ENCODE measurements at places on chromosomes 1 and 21.

DNA sequence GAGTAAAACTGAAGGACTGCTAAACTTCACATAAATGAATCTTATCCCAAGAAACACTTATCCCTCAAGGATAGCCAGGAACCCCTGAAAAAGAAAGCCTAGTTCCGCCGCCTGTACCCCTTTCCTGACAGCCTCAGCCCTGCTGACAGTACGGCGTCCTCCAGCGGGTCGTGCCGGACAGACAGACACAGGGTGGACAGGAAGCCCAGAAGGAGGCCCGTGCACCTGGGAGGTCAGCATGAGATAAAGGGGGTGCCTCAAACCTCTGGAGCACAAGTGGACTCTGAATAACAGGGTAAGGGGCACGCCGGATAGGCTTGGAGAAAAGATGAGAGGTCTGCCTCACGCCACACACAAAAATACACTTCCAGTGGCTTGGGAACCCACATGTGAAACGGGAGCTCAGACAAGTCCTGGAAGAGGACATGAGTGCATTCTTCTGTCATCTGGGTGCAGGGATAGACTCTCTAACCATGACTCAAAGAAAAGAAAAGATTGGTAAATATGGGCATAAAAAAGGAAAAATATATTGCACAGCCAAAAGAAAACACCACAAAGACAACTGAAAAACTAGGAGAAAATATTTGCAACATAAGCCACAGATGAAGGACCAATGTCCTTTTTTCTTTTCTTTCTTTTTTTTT lies 17.3 kb upstream of the ADARB1 start:
- no peak for DNase-seq

DNA sequence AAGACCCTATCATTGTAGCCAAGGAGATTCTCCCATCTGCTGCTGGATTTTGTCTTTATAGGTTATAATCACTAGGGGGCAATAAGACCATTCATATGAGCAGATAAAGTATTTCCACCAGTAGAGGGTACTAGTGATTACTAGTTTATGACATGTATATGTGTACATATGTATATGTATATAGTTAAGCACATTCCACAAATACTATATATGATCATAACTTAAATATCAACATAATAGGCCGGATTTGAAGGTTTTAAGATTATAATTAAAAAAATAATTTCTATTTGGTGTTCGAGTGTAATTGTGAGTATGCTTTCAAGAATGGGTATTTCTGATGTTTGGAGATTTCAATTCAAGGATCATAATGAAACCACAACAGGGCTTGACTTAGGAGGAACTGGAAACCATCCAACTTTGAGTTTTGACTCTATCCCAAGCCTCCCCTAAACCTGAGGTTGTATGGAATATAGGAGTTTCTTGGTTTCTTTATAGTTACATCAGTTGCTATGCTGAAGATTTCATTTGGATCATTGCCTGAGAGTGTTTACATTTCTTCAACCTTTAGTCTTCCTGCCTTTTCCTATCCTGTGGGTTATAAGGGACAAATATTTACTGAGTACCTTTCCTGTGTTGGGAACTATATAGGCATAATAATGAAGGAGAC lies 16.9 kb downstream of the TCEANC2 start:
- no peak for DNase-seq

- no peak for DNase-seq
Observed at GRCh38 chr1:30764939-30765555, 7.5 kb upstream of the LAPTM5 start.

DNA sequence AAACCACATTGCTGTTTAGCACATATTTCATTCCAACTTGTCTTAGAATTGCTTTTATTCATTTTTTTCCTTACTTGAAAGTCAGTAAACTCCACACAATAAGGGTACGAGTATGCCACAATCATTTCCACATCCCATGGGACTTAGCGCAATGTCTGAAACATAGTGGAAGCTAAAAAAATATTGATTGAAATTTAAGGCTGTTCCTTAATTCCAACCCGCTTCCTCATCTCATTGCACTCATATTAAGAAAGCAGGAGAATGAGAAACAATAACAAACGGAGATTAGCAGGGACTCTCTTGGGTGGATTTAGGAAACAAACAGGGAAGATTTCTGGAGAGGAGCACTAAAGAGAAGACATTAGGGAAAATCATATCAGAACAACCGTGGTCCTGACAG lies 39.3 kb upstream of the RGS4 start:
- no peak for DNase-seq

DNA sequence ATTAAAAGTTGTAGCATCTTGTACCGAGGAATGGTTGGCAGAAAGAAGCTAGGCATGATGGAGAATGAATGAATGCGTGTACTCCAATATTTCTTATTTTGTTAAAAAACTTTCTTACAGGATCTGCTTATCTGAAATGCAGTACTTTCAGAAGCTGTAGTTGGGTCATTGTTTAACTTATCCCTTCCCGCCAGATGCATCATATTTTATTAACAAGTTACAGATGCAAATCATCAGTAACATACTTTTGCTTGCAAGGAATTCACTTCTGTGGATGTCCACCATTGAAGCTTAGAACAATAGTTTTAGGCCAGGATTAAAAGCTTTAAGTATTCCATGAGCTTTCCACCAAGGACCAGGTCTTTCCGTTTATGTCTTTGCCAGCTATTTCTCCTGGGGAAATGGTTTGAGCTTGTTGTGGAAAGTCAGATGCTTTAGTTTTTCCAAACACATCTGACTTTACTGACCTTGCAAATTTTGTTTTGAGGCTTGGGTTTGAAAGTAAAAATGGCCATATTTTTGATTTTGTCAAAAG lies 65.4 kb downstream of the PATJ start:
- DNase-seq, result no peak

GRCh38 chr1:236507022-236507700 lies 16.6 kb upstream of the LGALS8 start:
- DNase-seq, result no peak

DNA sequence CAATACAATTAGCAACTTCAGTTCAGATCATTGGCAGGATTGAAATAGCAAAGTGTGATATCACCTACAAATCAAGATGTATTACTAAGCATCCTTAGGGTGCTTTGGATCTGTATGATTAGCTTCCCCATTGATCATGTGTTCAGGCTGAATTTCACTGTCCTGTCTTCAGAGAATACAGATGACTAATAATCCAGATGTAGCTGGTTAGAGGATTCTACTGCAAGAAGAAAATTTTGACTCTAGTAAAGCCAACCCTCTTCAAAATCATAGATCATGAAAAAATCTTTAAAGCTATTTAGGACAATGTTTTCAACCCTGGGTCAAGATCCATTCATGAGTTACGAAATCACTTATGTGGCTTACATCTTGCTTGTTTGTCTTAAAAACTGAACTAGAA lies 184.4 kb downstream of the PTGER3 start:
- DNase-seq, result no peak

- DNase-seq, result no peak
Observed at GRCh38 chr1:55131218-55131617, 83.9 kb downstream of the USP24 start.

DNA sequence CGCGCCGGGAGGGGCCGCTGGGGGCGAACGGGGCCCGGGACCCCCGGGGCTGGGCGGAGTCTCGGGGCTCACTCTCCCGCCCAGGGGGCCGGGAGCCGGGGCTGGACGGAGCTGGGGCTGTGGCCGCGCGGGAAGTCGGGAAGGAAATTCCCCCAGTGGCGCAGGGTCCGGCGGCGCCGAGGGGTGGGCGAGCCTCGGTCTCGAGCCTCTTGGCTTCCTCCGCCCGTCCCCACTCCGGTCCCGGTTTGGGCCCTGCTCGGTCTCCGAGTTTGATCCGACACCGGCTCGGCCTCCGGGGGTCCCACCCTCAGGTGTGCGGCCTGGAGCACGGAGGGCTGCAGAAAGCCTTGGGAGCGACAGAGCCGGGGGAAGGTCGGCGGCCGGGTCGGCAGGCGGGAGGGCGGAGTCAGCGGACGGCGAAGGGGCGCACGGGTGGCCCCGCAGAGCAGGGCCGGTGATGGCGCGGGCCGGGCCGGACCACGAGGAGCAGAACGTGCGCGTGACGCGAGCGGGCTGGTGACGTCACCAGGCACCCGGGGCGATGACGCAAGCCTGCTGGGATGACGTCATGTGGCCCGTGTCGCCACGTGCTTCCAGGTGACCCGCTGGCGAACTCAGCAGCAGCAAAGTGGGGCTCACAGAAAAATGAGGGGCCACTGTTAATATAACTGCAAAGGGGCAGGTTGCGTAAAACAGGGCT lies 610 bp upstream of the HES4 start:
- DNase-seq, result no peak

- DNase-seq, result no peak
Observed at GRCh38 chr1:1950940-1951339, 31.9 kb upstream of the TMEM52 start.

- no peak for DNase-seq
Observed at GRCh38 chr1:112583366-112583765, 35.6 kb downstream of the ST7L start.

DNA sequence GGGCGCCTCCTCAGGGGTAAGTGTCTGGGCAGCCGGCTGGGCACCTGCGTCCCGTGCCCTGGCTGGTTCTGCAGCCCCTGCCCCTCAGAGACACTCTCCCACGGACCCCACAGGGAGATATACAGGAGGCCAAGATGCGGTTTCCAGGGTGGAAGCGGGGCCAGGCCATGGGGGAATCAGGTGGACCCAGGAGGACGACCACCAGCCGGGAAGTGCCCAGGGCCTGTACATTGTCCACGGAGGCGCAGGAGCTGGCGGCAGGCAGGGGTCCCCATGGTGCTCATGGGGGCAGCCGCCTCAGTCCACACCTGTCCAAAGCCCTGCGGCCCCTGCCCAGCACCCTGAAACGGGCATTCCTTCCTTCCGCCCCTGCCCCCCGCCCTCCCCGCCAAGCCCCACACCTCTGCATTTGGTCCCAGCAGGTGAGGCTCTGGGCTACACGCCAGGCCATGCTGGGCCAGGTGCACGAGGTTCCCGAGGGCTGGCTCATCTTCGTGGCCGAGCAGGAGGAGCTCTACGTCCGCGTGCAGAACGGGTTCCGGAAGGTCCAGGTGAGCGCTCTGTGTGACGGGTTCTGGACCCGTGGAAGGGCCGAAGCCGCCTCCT lies 36.7 kb downstream of the SLC19A1 start:
- no peak for DNase-seq

DNA sequence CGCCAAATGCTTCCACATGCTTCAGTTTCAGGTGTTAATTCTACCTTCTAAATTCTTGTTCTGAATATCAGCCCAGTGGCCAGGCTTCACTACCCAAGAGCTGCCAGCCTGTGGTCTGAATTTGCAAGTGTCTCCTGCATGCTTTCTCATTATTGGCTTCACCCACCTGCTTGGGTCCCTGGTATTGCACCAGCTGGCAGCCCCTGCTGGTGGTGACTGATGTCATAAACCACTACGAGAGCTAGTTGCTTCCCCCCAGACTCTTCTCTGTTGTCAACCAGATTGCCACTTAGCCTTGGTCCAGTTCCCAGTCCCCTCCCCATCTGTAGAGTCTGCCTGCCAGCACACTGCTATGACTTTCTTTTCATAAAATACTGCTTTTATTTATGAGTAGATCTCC lies 197.7 kb upstream of the DUSP10 start:
- no peak for DNase-seq

GRCh38 chr1:66495495-66495894 lies 38.5 kb upstream of the SGIP1 start:
- no peak for DNase-seq

GRCh38 chr21:43917515-43918384 lies 52.7 kb downstream of the AGPAT3 start:
- DNase-seq, result no peak

- no peak for DNase-seq
Observed at GRCh38 chr1:205061227-205061626, 18.2 kb downstream of the CNTN2 start.

DNA sequence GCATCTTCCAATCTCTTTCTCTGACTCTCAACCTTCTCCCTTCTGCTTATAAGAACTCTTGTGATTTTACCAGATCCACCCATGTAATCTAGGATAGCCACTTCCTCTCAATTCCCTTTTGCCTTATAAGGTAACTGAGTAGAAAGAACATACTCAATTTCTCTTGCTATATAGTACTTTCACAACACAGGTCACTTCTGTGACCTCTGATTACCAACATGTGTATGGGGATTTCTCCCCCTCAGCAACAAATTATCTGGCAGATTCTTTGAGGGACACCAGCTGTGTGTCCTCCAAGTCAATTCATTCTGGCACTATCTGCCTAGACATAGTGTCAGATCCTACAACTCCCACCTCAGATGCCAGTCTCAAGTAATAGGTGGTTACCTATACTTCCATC lies 62.5 kb downstream of the IL23R start:
- no peak for DNase-seq

GRCh38 chr1:40621821-40622450 lies 43.5 kb downstream of the RIMS3 start:
- DNase-seq, result no peak

DNA sequence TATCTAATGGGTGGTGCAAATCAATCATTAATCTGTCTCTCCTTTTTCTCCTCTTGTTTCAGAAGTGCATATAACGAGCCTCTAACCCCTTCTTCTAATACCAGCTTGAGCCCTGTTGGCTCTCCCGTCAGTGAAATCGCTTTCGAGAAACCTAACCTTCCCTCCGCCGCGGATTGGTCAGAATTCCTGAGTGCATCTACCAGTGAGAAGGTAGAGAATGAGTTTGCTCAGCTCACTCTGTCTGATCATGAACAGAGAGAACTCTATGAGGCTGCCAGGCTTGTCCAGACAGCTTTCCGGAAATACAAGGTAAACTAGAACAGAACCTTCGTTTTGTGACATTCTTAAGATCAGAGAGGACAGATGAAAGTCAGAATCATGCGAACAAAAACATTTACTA lies 25.3 kb upstream of the VAMP3 start:
- DNase-seq, result no peak

- DNase-seq, result no peak
Observed at GRCh38 chr1:235642943-235643371, 6.6 kb downstream of the GNG4 start.

DNA sequence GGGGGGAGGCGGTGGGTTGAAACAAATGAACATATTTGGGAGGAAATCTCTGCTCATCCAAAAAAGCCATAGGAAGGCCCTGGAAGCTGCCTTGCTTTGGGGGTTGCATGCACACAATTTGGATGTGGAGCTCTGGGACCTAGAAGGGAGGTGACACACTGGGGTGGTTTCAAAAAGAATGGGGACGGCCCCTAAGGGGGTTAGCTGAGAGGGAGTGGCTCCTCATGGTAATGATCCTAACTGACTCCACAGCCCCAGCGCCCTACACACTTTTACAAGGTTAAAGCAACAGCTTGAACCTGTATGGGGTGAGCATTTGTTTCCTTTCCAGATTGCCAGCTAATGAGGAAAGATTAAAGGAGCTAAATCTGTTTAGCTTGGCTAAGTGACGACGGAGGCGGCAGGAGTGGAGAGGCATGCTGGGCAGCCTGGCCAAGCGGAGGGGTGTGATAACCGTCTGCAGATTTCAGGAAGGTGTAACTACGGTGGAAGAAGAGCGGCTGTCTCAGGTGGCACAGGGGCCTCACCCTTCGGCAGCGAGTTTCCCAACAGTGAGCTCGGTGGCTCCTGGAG lies 107.3 kb downstream of the RNF220 start:
- DNase-seq, result no peak
